Stimulated activated naive CD4-positive, alpha-beta T cell treated with Interleukin-2 at 50 U/mL for 16 hours (primary cell): ENCODE measurements at places on chromosomes 1 and 21.

DNA sequence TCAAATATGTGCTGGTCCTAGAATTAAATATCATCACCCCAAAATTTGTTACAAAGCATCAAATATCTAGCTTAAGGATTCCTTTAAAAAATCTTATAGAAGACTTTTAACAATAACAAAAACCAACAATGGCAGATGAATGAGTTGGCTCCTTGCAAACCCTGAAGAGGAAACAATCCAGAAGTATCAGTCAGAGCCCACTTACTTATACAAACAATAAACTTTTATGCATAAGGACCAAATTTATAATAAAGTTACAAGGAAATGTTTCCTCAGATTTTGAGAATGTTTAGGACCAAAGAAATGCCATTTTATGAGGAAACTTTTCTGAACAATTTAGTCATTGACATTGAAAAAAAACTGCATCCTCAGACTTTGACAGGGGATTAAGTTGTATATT, 52.7 kb downstream of the LPAR3 start:
- DNase-seq, result no peak

GRCh38 chr1:155527677-155528076, 34.9 kb downstream of the ASH1L start:
- DNase-seq, result no peak

DNA sequence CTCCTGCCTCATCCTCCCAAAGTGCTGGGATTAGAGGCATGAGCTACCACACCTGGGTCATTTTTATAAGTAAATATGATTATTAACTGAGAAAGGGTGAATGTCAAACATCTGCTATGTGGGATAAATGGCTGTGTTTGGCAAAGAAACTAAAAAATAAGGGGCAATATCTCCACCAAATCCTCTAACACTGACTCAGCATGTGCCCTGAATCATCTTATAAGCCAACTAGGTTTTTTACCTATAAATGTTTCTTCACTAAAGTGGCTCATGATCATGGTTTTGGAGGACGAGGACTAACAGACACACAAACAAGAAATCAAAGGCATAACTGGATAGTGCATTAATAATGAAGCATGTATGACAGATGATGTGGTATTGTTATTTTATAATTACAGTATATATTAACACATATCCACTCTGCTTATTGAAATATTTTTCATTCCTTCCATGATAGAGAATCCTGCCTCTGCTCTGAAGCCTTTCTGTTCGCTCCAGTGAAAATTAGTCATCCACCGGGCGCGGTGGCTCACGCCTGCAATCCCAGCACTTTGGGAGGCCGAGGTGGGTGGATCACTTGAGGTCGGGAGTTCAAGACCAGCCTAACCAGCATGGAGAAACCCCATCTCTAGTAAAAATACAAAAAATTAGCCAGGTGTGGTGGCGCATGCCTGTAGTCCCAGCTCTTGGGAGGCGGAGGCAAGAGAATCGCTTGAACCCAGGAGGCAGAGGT, 11.7 kb upstream of the ARHGAP29 start:
- DNase-seq, result no peak

DNA sequence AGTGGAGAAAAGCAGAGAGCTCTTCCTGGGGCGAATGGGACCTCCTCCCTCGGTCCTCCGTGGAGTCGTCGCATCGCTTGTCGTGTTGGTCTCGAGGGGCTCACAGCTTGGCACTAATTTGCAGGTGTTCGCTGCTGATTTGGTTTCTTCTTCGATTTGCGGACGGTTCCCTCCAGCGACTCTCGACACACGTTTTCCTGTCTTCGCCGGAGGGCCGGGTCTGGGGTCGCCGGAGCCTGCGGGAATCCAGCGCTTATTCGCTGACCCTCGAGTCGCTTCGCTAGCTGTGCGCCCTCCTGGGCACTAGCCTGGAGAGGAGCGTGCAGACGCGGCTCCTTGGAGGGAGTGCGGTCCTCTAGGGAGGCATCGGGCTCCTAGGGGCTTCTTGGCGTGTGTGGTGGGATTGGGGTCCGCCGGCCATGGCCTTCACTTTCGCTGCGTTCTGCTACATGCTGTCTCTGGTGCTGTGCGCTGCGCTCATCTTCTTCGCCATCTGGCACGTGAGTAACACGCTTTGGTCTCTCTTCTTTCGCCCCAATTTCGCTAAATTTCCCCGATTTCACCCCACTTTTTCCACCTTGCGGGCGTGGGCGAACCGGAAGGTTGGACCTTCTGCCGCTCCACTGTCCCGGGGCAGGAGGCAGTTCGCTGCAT, 766 bp downstream of the CNIH3 start:
- DNase-seq, result no peak

DNA sequence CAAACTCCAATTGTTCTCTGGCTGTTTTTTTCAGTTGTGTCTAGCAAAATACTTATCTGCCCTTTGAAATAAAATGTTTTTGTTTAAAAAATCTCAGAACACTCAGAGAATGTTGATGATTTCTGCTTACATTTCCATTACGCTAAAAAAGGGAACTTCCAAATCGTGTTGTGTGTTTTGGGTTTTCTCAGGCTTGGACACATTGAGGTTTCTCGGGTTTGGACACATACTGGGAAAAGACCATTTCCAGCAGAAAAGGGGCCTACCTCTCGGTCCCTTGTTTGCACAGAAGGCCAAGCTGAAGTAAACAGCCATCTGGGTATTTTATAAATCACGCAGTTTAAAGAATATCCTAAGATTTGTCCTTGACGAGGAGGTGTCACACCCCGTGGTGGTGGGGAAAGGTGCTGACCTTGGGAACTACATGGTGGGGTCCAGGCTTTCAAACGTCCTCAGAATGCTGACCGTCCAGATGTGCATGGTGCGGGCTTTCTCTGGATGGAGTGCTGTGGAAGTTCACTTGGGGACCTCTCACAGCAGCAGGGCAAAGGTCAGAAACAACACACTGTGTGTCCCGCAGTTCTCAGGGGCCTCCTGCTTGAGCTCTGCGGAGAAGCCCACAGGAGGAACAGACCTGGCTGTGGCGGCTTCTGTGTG, 67.8 kb downstream of the SLC37A1 start:
- DNase-seq, result no peak

- DNase-seq, result no peak
Observed at GRCh38 chr1:246450611-246451251, 56.3 kb downstream of the SMYD3 start.

DNA sequence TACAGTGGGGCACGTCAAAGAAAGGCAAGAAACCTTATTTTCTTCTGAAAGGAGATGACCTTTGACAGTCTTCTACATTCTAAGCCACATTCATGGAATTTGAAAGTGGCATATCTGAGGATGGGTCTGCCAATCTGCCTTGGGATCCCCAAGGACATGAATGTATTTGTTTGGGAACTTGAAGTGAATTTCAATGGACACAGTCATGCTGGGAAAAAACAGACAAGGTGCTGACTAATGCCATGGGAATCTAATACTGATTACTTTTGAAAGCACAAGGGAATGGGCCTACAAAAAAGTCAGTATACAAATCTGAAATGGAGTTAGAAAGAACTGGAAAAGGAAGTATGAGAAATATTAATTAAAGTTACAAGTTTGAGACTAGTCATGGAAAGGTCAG, 128.8 kb downstream of the KCNJ6 start:
- DNase-seq, result no peak

- no peak for DNase-seq
Observed at GRCh38 chr1:165829888-165830287, 2.5 kb downstream of the UCK2 start.

- no peak for DNase-seq
Observed at GRCh38 chr1:3564921-3565831, 46.1 kb downstream of the MEGF6 start.

GRCh38 chr1:8213676-8214075, 104.2 kb upstream of the SLC45A1 start:
- DNase-seq, result no peak

DNA sequence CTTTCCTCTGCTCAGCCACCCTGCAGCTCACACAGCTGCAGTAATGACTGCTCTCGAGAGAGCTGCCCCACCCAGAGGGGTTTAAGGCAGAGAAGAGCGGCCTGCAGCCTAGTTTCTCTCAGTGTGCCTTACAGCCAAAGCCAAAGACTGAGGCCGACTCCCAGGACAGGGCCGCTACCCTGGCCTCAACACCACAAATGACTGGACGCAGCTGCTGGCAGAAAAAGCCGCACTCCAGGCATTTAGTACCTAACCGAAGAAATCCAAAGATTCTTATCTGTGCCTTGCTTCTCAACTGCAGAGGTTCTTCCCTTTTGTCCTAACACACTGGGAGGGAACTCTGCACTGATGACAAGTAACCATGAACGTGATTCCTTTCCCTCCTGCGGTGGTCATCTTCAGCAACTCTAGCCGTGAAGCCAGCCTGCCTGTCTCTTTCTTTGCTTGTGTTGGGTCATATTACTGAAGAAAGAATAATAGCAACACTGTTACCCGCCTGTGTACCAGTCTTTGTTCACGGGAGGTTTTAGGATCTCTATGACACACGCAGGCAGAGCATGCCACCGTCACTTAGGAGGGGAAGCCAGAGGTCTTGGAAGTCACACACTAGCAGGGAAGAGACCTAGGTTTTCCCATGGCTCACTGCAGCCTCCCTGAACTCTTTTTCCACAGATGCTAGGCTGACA, 202.7 kb downstream of the RHOU start:
- no peak for DNase-seq

- DNase-seq, result no peak
Observed at GRCh38 chr1:106290805-106291501, 765.5 kb upstream of the PRMT6 start.

- no peak for DNase-seq
Observed at GRCh38 chr1:189220750-189221149, 1256.9 kb downstream of the BRINP3 start.

- DNase-seq, result peak; percentile 24
Observed at GRCh38 chr1:26278724-26279455, 996 bp upstream of the SH3BGRL3 start.

DNA sequence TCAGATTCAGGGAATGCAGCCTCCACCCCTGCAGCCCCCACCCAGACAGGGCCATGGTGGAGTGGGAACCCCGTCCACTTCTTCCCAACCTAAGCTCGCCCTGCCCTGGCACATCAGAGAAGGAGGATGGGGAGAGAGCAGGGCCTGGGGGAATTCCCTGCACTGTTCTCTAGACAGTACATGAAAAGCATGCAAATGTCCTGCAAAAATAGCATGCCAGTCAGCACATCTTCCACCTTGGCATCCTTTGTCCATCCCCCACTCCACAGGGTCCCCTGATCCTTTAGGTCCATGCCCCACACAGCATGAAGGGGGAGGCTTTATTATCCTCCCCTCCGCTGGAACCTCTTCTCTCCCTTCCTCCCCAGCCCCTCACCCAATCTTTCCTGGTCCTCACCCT, 35.0 kb upstream of the RD3 start:
- DNase-seq, result no peak

GRCh38 chr1:199918196-199918769, 109.2 kb upstream of the NR5A2 start:
- DNase-seq, result no peak

DNA sequence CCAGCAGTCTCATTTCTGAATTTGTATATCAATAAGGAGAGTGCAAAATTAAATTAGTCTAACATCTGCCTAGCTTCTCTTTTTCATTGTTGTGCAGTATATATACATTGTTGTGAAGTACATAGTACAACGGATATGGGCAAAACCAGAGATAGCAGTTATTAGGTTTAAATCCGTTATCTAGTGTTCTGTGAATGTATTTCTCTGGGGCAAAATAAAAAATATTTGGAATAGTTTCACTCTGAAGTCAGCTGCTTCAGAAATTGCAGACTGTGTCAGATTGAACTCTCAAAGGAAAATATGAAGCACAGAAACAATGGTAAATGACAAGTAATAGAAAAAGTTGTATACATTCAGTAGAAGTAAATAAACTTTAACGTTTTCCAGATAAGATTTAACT, 836.5 kb upstream of the CXADR start:
- no peak for DNase-seq

DNA sequence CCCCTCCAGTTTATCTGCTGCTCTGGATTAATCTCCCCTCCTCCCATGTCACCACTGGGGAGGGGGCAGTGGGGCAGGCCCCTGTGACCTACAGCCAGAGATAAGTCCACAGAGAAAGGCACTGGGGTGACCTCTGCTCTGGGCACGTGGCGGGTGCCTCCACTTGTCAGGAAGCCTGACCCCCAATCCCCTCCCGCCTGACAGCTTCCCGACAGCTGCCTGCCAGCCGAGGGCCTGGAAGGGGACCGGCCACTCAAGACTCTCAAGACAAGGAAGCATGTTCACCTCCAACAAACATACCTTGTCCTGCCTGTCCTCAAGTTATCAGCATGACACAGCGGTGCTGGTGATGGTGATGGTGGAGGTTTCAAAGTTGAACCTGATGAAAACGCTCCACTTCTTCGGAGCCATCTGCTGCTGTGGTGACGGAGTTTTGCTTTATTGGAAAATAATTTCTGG, 3.2 kb upstream of the FAAP20 start:
- no peak for DNase-seq

- no peak for DNase-seq
Observed at GRCh38 chr1:35316264-35316663, 47.8 kb downstream of the ZMYM4 start.

DNA sequence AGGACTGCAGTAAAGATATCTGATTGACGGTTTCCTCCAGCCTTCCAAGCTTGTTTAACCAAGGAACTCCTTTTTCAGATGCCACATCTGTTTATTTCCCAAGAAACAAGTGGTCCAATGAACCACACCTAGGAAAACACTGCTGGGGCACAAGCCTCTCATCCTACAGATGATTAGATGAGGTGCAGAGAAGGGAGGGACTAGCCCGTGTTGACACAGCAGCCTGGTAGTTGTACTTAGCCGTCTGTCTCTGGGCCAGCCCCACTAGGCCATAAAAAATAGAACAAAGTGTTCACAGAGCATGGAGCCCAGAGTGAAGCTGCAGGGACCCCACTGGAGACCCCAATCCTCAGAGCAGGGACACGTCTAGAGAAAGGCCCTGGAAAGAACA, 32.1 kb downstream of the LRP8 start:
- no peak for DNase-seq

DNA sequence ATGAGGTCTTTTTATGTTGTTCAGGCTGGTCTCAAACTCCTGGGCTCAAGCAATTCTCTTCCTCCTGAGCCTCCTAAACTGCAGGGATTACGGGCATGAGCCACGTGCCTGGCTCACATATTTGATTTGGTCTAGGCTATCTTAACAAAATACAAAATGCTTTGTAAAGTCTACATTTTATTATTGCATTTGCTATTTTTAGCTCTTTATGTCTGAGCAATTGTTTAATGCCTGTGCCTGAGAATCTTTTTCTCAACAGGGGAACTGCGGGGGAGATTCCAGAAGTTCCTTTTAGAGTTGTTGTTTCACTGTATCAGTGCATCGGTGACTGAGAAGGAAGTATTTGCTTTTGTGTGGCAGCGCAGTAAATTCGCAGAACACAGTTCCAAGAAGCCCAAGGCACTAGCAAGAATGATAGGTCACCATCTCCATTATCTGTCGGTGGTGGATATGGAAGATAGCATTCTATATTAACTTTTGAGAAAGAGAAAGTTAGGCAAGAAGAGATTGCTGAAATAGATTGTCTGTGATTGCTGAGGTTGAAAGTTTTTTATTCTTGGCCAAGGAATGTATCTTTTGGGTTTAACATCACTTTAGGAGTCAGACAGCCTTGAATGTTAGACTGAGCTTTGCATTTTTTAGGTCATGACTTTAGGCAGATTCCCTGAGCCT, 167.3 kb downstream of the PDE4B start:
- no peak for DNase-seq

GRCh38 chr1:3246251-3246650, 177.2 kb downstream of the PRDM16 start:
- DNase-seq, result no peak

GRCh38 chr1:163761898-163762297, 440.1 kb downstream of the NUF2 start:
- no peak for DNase-seq
